Left ventricle myocardium inferior (tissue), 1 donor: ENCODE measurements at places on chromosomes 2 and 18. TPM values are rescaled to one million over a fixed set of nuclear protein-coding genes. Genes with fewer than 3 reads are reported as not detected.

GRCh38 chr2:125961739-125962138, 694.2 kb upstream of the GYPC start:
- no peak for DNase-seq
- H3K36me3 ChIP-seq, result no peaks in the 10 kb centered on the region
- no peak overlapping the region for H3K27ac ChIP-seq
- H3K27me3 ChIP-seq, result no peaks in the 10 kb centered on the region
- no peak overlapping the region for H3K4me3 ChIP-seq
- H3K4me1 ChIP-seq, result no peaks in the 10 kb centered on the region

DNA sequence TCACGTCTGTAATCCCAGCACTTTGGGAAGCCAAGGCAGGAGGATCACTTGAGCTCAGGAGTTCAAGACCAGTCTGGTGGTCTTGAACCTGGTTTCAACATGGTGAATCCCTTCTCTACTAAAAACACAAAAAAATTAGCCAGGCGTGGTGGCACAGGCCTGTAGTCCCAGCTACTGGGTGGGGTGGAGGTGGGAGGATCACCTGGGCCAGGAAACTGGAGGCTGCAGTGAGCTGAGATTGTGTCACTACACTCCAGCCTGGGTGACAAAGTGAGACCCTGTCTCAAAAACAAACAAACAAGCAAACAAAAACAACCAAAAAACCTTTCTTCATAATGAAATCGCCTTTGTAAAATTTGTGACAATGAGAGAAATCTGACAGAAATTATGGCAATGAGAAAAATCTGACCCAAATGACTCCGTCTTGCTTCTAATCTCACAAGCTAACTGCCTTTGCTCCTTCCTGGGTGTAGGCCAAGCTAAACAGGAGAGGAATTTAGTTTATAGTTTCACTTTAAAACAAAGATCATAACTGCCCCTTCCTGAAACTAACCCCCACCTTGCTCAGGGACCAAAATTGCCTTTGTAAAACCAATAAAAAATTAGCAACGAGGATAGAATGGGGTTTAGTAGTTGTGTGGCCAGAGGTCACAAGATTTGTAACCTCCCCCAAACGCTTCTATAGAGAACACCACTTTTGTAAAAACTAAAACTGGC, 60.7 kb upstream of the KIF5C start:
- peaks cover 34% of the 10 kb centered on the region for H3K4me1 ChIP-seq
- H3K27me3 ChIP-seq, result no peaks in the 10 kb centered on the region
- H3K36me3 ChIP-seq, result no peaks in the 10 kb centered on the region

- no peak overlapping the region for H3K4me3 ChIP-seq
- H3K36me3 ChIP-seq, result no peaks in the 10 kb centered on the region
- H3K27me3 ChIP-seq, result no peaks in the 10 kb centered on the region
- no peak overlapping the region for H3K27ac ChIP-seq
- no peak for DNase-seq
Measured at GRCh38 chr2:44246840-44247369, 28.4 kb upstream of the SLC3A1 start.

DNA sequence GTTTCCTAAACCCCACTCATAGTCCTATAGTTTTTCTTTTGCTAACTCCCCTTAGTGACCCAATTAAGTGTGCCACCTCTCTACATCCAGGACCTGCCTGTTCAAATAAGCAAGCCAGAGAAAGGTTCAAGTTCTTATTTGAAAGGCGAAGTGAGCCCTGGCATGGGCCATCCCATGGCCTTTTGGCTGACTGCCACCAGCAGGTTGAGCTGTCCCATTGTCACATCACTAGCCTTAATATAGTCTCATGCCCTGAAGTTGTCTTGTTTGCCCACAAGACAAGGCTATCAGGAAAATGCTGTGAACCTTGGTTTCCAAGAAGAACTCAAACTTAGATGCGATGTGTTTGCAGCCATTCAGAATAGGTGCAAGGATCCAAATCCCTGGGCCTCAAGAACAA, 158.8 kb downstream of the SH3RF3 start:
- no peak overlapping the region for H3K27ac ChIP-seq
- no peak overlapping the region for H3K4me3 ChIP-seq
- peaks cover 67% of the 10 kb centered on the region for H3K4me1 ChIP-seq
- no peak for DNase-seq
- no peaks in the 10 kb centered on the region for H3K27me3 ChIP-seq

GRCh38 chr2:122061831-122062230, 306.4 kb downstream of the TSN start:
- DNase-seq, result no peak
- H3K4me1 ChIP-seq, result no peaks in the 10 kb centered on the region
- no peak overlapping the region for H3K4me3 ChIP-seq
- no peaks in the 10 kb centered on the region for H3K36me3 ChIP-seq

- no peaks in the 10 kb centered on the region for H3K27me3 ChIP-seq
- H3K27ac ChIP-seq, result no peak overlapping the region
- H3K4me1 ChIP-seq, result no peaks in the 10 kb centered on the region
- H3K36me3 ChIP-seq, result no peaks in the 10 kb centered on the region
Measured at GRCh38 chr2:49404108-49404507, 249.8 kb upstream of the FSHR start.

- H3K27me3 ChIP-seq, result no peaks in the 10 kb centered on the region
- no peak overlapping the region for H3K4me3 ChIP-seq
- no peak overlapping the region for H3K27ac ChIP-seq
- H3K36me3 ChIP-seq, result no peaks in the 10 kb centered on the region
Measured at GRCh38 chr18:41871229-41872000, 83.6 kb upstream of the PIK3C3 start.

DNA sequence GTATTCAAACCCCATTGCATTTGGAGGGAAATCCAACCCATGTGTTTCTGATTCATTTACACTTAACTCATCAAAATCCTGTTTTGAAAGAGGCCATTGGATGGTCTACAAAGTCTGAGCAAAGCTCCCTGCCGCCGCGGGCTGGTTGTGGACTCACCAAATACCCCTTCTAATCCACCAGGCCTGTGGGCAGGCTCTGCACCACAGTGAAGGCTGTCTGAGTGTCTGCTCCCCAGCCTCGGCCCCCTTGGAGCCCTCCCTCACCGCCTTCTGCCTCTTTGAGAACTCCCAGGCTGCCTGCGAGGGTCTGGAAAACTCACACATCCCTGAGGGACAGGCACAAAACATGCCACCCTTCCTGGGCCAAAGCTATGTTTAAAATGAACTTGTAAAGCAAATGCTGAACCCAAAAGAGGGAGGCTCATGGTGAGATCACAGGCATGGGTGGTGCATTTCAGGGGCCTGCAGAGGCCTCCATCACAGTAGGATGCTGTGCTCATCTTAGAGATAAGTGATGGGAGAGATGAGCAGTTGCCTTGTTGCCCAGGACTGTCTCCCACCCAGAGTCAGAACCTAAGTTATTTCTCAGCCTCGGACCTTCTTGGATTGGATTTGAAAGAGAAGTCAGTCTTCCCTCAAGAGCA, 225.0 kb downstream of the CYP26B1 start:
- no peak overlapping the region for H3K4me3 ChIP-seq
- peaks cover 5% of the 10 kb centered on the region for H3K27me3 ChIP-seq
- no peak for DNase-seq
- no peak overlapping the region for H3K27ac ChIP-seq

- peaks cover 17% of the 10 kb centered on the region for H3K27me3 ChIP-seq
- no peak overlapping the region for H3K27ac ChIP-seq
- DNase-seq, result no peak
- no peak overlapping the region for H3K4me3 ChIP-seq
- H3K36me3 ChIP-seq, result no peaks in the 10 kb centered on the region
Measured at GRCh38 chr2:29267720-29268119, 152.5 kb downstream of the CLIP4 start.

DNA sequence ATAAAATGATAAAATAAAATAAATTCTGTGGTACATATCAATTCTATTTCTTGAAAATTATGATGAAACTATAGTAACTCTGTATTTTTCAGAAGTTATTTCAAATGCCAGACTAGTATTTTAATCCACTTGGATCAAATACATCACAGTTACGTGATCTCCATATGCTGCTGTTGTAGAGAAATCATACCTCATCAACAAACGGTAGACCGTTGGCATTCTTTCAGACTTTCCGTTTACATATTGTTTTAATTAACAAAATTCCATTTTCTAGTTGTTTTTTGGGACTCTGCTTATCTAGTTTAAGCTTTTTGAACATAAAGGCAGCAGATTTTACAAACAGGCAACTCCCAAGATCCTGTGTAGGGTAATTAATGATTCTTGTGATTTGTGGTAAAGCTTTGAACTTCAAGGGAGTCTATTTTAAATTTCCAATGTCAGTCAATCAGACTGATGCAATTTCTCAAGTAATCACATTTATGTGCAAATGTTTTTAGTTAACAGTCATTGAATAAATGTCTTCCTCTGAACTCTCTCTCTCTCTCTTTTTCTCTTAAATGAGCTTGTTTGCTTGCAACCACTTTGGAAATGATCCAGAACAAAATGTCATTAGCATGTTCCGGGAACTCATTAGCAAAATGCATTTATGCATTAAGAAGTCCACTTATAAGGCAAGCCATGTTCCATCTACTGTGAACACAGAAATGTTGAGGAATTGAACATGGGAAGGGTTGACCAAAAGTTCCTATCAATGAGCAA, 31.8 kb downstream of the NYAP2 start:
- no peaks in the 10 kb centered on the region for H3K27me3 ChIP-seq
- no peak overlapping the region for H3K4me3 ChIP-seq
- no peaks in the 10 kb centered on the region for H3K36me3 ChIP-seq

DNA sequence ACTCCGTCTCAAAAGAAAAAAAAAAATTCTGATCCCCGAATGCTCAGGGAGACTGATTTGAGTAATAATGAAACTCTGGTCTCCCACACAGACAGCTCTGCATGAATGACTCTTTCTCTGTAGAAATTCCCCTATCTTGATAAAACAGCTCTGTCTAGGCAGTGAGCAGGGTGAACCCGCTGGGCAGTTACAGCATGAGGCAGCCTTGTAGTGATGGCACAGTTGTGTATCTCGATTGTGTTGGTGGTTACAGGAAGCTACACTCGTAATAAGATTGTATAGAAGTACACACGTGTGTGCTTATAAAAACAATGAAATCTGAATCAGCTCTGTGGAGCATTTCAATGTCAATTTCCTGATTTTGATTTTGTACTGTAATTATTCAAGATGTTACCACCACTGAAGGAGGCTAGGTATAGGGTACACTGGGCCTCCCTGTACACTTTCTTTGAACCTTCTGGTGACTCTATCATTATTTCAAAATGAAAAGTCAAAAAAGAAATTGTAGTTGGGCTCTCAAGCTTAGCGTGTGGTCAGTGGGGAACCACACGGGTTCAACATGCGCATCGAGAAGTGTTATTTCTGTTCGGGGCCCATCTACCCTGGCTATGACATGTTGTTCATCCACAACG, 34.9 kb upstream of the ATP8B1 start:
- no peak overlapping the region for H3K27ac ChIP-seq
- H3K36me3 ChIP-seq, result no peaks in the 10 kb centered on the region

- no peak overlapping the region for H3K27ac ChIP-seq
- H3K36me3 ChIP-seq, result peaks cover 82% of the 10 kb centered on the region
- H3K27me3 ChIP-seq, result no peaks in the 10 kb centered on the region
- H3K4me3 ChIP-seq, result no peak overlapping the region
- no peak for DNase-seq
Measured at GRCh38 chr2:179952658-179953057, 54.4 kb downstream of the CWC22 start.

GRCh38 chr2:3523551-3524041, 4.3 kb upstream of the ADI1 start:
- no peaks in the 10 kb centered on the region for H3K36me3 ChIP-seq
- H3K4me3 ChIP-seq, result peak overlapping the region; percentile 15
- no peaks in the 10 kb centered on the region for H3K27me3 ChIP-seq
- peaks cover 64% of the 10 kb centered on the region for H3K4me1 ChIP-seq
- H3K27ac ChIP-seq, result peak overlapping the region; percentile 85
- no peak for DNase-seq

DNA sequence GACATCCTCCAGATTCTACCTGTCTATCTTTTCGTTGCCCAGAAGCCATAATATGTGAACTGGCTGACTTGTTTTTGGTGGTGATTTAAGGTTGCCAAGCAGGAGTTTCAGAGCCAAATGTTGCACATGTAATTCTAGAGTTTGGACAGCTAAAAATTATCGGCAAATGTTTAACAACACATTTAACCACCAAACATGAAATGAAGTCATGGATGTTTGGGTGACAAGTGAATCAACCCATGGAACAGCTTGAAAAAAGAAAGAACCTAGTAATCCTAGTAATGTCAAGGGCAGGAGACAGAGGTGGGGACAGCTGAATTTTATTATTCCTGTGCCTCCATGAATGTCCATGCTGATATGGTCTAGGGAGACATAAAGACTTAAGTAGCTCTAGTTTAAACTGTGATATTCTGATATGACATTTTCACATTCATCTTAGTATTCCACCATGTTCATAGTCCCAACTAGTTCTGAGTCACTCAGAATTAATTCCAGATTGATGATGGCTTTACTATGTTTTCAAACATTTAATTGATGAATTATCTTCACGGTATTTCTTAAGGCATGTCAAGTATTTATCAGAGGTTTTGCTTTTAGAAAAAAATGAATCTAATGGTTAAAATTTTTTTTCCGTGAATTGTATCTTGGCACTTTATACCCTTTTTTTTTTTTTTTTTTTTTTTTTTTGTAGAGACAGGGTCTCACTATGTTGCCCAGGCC, 101.7 kb downstream of the SOCS6 start:
- no peaks in the 10 kb centered on the region for H3K4me1 ChIP-seq
- no peak overlapping the region for H3K4me3 ChIP-seq
- no peak overlapping the region for H3K27ac ChIP-seq
- H3K36me3 ChIP-seq, result no peaks in the 10 kb centered on the region
- no peak for DNase-seq
- H3K27me3 ChIP-seq, result no peaks in the 10 kb centered on the region

GRCh38 chr18:25814841-25815458, 275.5 kb downstream of the SS18 start:
- no peak overlapping the region for H3K4me3 ChIP-seq
- no peaks in the 10 kb centered on the region for H3K36me3 ChIP-seq
- H3K27me3 ChIP-seq, result peaks cover 4% of the 10 kb centered on the region
- H3K27ac ChIP-seq, result no peak overlapping the region
- no peak for DNase-seq

DNA sequence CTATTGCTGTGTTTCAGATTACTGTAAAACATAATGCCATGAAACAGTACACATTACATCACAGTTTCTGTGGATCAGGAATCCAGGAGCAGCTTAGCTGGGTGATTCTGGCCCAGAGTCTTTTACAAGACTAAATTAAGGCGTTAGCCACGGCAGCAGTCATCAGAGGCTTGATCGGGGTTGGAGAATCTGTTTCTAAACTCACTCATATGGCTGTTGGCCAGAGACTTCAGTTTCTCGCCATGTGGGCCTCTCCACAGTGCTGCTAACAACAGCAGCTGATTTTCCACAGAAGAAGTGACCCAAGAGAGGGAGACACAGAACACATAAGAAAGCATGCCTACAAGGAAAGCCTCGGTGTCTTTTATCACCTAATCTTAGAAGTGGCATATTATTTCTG, 89.2 kb upstream of the MYO3B start:
- H3K27me3 ChIP-seq, result no peaks in the 10 kb centered on the region
- H3K4me3 ChIP-seq, result no peak overlapping the region
- peaks cover 44% of the 10 kb centered on the region for H3K4me1 ChIP-seq
- no peak for DNase-seq
- H3K36me3 ChIP-seq, result peaks cover 3% of the 10 kb centered on the region

- no peak for DNase-seq
- H3K27me3 ChIP-seq, result peaks cover 8% of the 10 kb centered on the region
- no peaks in the 10 kb centered on the region for H3K36me3 ChIP-seq
- no peak overlapping the region for H3K4me3 ChIP-seq
Measured at GRCh38 chr2:206432193-206433082, 10.9 kb upstream of the ADAM23 start.

Gene SLC11A1
- 6.4 TPM for total RNA-seq

Gene WDFY1
- 12.6 TPM for total RNA-seq
